Activated CD4-positive, alpha-beta T cell treated with anti-CD3 and anti-CD28 coated beads, Interleukin-2, amount 10 ng/mL, durations not matched to agents 24 days and 14 days (primary cell): ENCODE measurements at places on chromosomes 5 and 9. TPM values are rescaled to one million over a fixed set of nuclear protein-coding genes. Genes with fewer than 3 reads are reported as not detected.

- H3K36me3 ChIP-seq, result no peaks in the 10 kb centered on the region
- H3K27ac ChIP-seq, result no peak overlapping the region
Measured at GRCh38 chr9:120344230-120344629, 235.7 kb downstream of the CDK5RAP2 start.

ARSI gene
- total RNA-seq, result not detected in 2 replicates

PGM5 gene
- total RNA-seq, result not detected in 2 replicates

DNA sequence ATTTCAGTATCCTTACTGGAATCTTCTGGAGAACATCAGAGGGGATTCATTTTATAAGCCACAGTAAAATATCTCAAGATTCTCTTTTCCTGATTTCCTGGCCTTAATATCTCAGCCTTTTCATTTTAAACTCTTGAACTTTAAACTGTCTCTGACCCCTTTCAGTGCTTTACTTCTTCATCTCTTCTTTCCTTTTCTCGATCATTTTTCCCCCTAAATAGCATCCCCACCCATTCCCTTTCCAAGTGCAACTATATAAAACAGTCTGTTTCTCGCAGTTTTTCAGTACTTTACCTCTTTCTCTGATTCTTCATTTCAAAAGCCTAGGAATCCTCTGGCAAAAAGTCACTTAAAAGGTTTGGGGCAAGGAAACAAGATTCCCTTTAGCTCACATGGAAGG is 80.5 kb downstream of the PALM2AKAP2 start:
- no peaks in the 10 kb centered on the region for H3K36me3 ChIP-seq
- H3K4me1 ChIP-seq, result no peaks in the 10 kb centered on the region

DNA sequence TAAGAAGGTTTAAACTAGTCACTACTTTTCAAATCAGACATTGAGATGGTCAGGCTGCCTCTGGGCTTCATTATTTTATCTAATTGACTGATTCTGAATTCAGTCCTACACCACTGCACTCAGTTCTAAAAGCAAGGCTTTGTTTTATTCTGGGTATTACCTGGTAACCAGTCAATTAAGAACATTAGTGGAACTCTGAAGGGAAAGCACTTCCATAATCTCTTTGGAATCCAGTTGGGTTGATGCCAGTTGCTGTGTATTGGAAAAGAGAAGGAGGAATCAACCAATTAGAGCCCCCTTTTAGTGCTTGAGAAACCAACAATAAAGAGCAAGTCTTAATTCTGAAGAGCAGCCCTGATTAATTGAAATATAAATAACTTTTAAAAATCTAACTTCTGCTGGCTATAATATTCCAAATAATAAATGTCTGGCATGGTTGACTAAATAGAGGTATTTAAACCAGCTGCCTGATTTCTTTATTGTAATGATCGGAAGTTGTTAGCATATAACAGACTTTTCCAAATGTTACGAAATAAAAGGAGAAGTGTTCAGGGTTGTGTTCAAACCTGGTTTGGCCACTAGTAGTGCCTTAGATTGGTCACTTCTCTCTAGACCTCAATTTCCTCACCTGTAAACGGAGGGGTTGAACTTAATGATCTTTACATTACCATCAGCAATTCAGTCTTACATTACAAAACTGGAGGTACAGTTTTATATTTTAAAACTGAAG is 32.0 kb downstream of the CPEB4 start:
- DNase-seq, result no peak
- peaks cover 1% of the 10 kb centered on the region for H3K36me3 ChIP-seq
- H3K27ac ChIP-seq, result no peak overlapping the region
- peaks cover 8% of the 10 kb centered on the region for H3K4me1 ChIP-seq
